GF-D8 (cell line): ENCODE measurements at places on chromosomes 1 and 21.

DNA sequence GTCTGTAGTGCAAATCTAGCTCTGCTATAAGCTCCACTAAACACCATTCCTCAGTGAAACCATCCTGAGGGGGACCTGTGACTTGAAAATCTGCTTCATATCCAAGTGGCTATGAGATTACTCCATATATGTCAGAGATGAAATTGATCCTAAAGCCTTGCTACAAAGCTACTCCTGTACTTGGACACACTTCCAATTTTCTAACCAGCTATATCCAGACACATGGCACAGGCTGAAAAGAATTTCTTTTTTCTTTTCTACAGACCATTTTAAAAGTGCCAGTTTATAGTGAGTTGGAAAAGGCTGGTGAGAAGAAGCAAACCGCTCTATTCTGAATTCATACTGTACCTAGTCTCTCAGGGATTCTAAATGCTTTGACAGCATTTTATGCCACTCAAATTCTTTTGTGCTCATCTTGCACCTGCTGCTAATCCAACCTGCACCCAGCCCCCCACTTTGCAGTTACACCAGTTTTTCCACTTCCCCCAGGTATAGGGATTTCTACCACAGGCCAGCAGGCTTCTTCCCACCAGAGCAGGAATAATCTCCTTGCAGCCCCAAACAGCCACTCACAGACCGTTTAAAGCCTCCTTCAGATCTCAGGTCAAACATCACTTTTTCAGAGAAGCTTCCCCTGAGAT lies 112.5 kb downstream of the RERE start:
- no peak for DNase-seq

DNA sequence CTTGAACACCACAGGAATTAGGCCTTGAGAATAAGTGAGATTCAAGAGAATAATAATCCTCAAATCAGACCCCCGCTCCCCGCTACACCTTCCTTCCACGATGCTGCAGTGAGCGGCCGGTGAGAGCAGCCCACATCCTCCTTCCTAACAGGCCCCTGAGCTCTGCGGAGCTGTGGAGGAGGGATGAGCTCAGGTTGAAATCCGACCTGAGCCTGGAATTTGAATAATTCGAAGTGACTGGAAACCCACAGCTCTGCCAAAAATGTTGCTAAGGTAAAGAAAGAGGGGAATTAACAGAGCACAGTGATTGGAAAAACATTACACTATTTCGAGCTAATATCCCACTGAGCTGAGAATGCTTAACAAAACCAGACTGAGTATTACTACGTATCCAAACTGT lies 90.0 kb downstream of the URB2 start:
- no peak for DNase-seq

DNA sequence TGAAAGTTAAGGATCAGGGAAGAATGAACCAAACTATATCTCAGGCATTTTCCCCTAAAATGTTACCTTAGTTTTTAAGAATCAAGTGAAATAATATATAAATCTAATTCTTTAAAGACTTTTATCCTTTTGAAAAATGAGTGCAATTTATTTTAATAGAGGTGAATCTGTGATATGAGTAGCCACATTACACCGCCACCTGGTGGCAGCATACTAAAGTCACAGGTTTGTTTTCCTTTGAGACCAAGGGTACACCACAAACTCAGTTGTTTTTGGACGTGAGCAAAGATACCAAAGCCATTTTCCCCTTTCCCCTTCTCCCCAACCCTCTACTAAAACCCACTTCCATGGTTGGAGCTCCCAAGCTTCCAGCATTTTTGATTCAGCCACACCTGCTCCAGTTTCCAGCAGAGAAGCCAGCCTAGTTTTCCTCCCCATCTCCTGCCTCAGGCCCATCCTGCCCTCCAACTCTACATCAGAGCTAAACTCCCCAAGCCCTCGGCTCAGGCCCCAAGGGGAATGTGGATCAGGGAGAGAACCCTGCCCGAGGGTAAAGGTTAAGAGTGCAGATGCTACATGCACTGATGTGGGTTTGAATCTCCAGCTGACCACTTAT lies 22.9 kb upstream of the LDLRAP1 start:
- DNase-seq, result no peak

DNA sequence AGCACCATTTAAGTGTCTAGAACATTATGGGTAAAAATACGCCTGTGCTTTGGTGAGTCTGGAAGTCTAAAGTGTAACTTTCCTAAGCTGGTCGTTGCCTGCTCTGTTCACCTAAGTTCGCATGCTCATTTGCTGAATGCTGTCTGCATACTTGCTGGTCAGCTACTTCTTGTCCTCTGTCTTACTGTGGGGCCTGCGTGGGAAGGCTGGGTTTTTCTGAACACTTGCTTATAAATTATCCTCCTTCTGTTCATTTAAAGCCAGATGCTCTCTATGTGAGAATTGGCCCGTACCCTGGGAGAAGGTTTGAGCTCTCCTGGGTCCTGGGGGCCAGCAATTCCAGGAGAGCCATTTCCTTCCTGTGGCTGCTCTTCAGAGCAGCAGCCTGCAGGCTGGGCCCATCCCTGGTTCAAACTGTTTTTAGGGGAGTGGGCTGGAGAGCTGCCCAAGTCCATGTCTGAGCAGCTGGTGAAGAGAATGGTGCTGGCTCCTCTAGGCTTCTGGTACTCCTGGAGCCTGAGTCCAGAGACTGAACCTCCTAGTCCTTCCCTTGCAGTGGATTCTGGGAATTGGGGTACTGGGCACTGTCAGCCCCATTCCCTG lies 75.7 kb downstream of the GALNT2 start:
- DNase-seq, result no peak

- no peak for DNase-seq
These were observed 136.7 kb upstream of the C1orf105 start for GRCh38 chr1:172283766-172284165.

DNA sequence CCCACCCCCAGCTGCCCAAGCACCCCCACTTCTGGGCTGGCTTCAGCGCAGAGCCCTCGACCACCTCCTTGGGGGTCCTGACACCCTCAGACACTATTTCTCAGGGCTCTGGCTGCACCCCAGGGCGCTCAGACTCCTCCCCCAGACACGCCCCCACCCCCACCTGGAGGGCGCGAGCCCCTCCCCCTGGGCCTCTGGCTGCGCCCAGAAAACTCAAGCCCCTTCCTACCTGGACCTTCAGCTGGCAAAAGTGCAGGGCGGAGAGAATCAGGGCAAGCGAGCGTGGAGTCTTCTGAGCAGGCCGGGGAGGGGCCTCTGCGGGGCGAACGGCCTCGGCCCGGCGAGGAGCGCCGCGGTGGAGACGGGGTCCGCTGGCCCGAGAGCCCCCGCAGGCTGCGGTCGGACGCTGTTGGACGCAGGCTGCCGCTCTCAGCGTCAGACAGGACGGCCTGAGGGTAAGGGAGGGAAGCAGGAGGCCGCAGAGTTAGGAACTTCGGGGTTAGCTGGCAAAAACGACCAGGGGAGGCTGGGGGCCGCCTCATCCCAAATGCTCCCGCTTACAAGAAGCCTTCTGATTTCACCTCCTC lies 17.4 kb upstream of the NBPF1 start:
- DNase-seq, result no peak

DNA sequence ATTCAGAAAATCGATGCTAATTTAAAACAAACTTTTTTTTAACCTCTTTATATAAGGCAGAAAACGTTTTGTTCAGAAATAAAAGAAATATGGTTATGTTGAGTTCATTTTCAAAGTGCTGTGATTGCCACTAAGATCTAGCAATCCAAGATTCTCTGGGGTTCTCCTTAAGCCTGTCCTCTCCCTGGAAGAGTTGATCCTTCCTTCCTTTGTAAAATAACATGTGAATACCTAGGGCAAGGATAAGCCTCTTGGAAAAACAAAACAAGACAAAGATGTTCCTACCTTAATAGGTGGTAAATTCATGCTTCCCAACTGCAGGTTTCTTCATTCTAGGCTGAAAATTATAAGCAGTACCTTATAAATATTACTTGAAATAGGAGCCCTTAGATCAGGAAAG lies 18.0 kb upstream of the FOXD3 start:
- no peak for DNase-seq

GRCh38 chr1:93440272-93440671 lies 7.6 kb upstream of the FNBP1L start:
- no peak for DNase-seq

DNA sequence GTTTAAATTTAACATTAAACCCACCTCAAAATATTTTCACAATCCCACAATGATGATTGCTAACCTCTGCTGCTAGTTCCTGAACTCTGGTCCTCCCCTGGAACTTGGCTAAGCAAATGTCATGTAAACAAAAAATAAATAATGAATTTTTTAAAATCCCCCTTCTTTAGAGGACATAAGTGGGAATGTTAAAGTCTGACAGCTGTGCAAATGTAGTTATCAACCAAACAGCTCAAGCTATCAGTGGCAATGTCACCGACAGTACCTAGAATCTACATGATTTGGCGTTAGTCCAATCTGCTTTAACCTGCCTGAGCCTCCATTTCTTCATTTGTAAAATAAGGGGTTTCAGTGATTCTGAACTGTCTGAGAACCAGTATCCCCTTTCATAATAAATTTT lies 67.7 kb downstream of the GDAP2 start:
- no peak for DNase-seq

GRCh38 chr1:154460695-154461260 lies 41.2 kb upstream of the TDRD10 start:
- no peak for DNase-seq

- no peak for DNase-seq
These were observed 110.0 kb upstream of the HOOK1 start for GRCh38 chr1:59704716-59705115.

- no peak for DNase-seq
These were observed 37.1 kb downstream of the TMED5 start for GRCh38 chr1:93143136-93143535.

- no peak for DNase-seq
These were observed 39.2 kb downstream of the UBE2G2 start for GRCh38 chr21:44762221-44763049.

DNA sequence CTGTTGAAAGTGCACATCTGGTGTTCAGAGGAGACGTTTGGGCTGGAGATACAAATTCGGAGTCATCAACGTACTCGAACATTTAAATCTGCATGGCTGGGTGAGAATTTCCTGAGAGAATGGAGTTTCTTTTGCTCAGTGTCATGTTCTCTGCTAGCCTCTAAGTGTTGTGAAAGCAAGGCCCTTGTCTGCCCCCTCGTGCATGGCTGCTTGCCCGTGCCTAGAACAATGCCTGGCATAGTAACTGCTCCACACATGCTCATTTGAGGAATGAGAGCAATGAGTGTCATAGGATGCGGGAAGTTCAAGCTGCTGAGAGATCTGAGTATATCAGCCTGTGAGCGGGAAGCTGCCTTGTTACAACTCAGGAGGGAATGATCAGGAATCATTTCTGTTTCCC lies 171.1 kb upstream of the CSF3R start:
- DNase-seq, result no peak

GRCh38 chr1:193079187-193079586 lies 19.8 kb downstream of the RO60 start:
- DNase-seq, result no peak

- peak; percentile 98 for DNase-seq
These were observed at the start of gene GUK1 for GRCh38 chr1:228139931-228140723. Gene GUK1, plus strand, starts transcription at chr1:228140279. Its CDS starts 24 bp downstream, at chr1:228140303.

DNA sequence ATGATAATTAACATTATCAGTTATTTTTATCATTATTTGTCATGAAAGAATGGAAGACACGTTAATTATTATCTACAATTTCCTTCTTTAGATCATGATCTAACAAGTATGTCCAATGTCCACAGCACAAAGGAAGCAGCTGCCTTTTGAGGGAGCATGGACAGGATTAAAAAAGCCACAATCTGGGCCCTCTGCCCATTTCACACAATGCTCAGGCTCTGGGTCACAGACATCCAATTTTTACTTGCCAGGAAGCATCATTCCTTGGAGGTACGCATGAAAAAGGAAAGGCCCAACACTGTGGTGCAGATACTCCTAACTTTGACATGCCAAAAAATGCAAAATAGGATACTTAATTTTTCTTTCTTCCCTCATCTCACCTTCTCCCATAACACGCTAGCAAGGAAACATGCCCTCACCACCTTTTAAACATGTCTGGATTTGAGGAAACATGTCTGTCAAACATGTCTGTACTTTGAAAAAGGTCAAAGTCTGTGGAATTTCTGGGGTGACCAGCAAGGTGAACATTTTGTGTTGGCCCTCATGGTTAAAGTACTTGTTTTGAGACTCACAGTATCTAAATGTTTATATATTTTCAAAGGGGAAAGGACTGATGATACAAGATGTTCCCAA lies 40.0 kb downstream of the GADD45A start:
- DNase-seq, result no peak

DNA sequence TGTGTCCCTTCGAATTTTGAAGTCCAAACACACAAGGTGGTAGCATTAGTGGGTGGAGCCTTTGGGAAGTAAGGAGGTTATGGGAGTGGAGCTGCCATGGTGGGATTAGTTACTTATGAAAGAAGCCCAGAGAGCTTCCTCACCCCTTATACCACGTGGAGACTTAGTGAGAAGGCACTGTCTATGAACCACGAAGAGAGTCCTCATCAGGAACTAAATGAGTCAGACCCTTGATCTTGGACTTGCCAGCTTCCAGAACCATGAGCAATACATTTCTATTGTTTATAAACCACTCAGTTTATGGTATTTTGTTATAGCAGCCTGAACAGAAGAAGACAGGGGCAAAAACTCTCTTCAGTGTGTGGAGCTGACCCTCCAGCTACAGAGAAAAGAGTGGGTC lies 259.3 kb upstream of the AJAP1 start:
- DNase-seq, result no peak

DNA sequence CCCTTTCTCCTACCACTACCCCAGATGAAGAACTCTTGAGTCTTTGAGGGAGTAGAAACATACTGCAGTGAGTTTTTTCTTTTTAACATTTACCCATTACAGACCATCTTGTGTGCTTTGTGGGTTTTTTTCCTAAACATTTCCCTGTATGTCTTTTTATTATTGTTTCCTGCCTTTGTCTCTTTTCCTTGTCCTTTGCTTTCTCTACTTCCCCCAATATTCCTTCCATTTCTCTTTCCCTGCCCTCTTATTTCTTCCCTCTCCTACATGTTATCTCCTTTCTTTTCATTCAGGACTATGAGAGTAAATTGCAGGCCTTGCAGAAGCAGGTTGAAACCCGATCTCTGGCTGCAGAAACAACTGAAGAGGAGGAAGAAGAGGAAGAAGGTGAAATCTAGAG lies 79.1 kb upstream of the PGD start:
- no peak for DNase-seq

DNA sequence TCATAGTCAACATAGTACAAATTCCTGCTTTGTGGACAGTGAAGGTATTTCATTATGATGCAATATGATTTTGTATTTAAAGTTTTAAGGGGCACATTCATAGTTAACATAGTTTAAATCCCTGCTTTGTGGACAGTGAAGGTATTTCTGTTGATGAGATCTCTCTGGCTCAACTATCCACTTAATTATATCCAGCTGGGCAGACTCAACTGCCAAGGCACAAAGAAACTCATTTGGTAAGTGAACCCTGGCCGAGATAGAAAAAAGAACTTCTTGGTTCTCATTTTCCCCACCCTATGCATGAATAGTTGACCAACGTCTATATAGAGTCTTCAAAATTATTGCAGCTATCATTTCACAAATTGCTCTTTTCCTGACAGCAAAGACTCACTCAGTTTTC lies 1194.6 kb downstream of the NCAM2 start:
- DNase-seq, result no peak

GRCh38 chr1:234139966-234140365 lies 233.3 kb upstream of the COA6 start:
- DNase-seq, result no peak
